ENCODE measurements at places on chromosomes 5 and 9. TPM values are rescaled to one million over a fixed set of nuclear protein-coding genes. Genes with fewer than 3 reads are reported as not detected.

Gene TSPAN17
- 37.2 TPM for total RNA-seq

Gene CATSPER3
- 1.1 TPM for total RNA-seq

Gene CARD9
- total RNA-seq, result 1.9 TPM

Gene CENPH
- 3.0 TPM for total RNA-seq

Gene PCDHB7
- 0.34 TPM for total RNA-seq

All from left colon (tissue), 2 donors.